Activated T-helper 1 cell treated with anti-CD3 and anti-CD28 coated beads, Interleukin-2, amount 50 U/mL, for 16 hours (primary cell): ENCODE measurements at places on chromosomes 6 and 20.

GRCh38 chr6:36023996-36024795, at the start of gene SLC26A8:
Gene SLC26A8, minus strand, starts transcription at chr6:36024641. Its CDS starts 4,934 bp downstream, at chr6:36019707.
- no peak for DNase-seq

GRCh38 chr6:9428421-9429172, 986.3 kb downstream of the TFAP2A start:
- no peak for DNase-seq

- DNase-seq, result no peak
Observed at GRCh38 chr6:127775371-127775770, 125.5 kb downstream of the THEMIS start.

- no peak for DNase-seq
Observed at GRCh38 chr6:135540207-135540840, 42.8 kb upstream of the AHI1 start.

DNA sequence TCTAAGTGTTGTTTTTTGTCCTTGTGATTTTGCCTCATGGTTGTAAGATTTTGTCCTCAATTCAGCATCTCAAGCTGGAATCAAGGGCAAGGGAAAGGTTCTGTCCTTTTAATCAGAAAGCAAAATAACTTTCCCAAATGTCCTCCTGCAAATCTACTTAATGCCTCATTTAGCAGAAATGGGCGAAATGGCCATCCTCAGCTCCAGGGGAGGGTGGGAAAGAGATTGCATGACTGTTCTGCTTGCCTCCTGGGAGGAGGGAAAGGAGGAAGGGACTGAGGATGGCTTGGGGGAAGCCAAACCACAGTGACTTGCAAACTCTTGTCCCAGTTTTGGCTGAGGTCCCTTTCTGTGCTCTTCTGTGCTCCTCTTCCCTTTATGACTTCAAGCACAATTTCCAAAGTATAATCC, 43.4 kb downstream of the TNFAIP3 start:
- no peak for DNase-seq

DNA sequence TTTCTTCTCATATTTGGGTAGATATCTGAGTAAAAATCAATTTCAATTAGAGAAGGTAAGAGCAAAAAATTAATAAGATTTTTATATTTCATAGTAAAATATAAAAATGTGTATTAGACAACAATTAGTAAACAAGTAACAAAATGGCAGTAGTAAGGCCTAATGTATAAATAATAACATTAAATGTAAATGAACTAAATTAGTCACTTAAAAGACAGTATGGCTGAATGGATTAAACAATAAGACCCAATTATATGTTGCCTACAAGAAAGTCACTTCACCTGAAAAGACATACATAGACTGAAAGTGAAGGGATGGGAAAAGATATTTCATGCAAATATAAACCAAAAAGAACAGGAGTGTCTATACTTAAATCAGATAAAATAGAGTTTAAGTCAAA, 147.6 kb downstream of the TRMT11 start:
- no peak for DNase-seq

DNA sequence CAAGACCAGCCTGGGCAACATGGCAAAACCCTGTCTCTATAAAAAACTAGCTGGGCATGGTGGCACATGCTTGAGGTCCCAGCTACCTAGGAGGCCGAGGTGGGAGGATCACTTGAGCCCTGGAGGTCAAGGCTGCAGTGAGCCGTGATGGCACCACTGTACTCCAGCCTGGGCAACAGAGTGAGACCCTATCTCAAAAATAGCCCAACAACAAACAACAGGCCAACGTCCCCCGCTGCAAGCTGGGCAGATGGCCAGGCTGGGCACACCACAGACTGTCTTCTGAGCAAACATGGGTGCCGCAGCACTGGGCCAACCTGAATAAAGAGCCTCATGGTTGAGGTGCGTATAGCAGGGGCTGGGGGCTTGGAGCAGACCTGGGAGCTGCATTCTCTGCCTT, 46.6 kb upstream of the SRF start:
- no peak for DNase-seq

- DNase-seq, result no peak
Observed at GRCh38 chr6:71599359-71599758, 287.0 kb upstream of the RIMS1 start.

GRCh38 chr20:58647162-58647795, 3.8 kb upstream of the STX16 start:
- DNase-seq, result no peak

GRCh38 chr6:35471836-35472345, 3.7 kb downstream of the RPL10A start:
- DNase-seq, result no peak

- no peak for DNase-seq
Observed at GRCh38 chr6:107692351-107692750, 131.8 kb downstream of the SCML4 start.
